ENCODE measurements at places on chromosomes 4 and X.

DNA sequence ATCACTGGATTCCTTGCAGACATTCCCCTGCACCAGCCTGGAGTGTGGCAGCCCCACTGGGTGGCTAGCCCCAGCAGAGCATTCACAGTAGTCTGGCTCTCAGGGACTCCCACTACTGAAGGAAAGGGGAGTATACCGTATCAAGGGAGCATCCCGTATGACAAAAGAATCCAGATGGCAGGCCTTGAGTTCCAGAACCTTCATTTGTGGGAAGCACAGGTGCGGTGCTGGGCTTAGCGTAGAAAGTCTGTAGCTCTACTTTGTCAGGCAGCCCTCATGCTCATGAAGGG lies 79.6 kb downstream of the CENPC start:
- no peak for DNase-seq

- DNase-seq: no peak
Observed at GRCh38 chr4:13601048-13601447, 26.5 kb downstream of the BOD1L1 start.

GRCh38 chr4:56099378-56099786 lies 150.6 kb downstream of the CEP135 start:
- no peak for DNase-seq

DNA sequence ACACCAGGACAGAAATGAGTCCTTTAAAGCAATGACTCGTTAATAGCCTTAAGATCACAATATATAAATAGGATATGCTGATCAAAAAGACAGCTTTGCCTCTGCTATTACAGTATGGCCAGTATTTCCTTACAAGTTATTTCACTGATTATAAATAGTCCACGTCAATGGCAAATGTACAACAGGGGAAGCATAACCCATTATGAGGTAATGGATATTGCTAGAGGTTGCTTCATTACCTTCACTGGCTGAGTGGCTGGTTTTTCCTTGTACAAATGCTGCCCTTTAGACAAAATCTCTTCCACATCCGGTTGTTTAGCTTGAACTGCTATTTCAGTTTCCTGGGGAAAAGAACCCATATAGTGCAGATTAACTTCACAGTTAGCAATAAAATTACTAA lies 764.6 kb upstream of the FTHL17 start:
- no peak for DNase-seq

- DNase-seq: no peak
Observed at GRCh38 chr4:135144498-135144897, 942.9 kb upstream of the PABPC4L start.
